ENCODE measurements at places on chromosomes 11 and 22.

- no peak for DNase-seq
Measured at GRCh38 chr22:45308391-45308956, 1.3 kb upstream of the FAM118A start.

DNA sequence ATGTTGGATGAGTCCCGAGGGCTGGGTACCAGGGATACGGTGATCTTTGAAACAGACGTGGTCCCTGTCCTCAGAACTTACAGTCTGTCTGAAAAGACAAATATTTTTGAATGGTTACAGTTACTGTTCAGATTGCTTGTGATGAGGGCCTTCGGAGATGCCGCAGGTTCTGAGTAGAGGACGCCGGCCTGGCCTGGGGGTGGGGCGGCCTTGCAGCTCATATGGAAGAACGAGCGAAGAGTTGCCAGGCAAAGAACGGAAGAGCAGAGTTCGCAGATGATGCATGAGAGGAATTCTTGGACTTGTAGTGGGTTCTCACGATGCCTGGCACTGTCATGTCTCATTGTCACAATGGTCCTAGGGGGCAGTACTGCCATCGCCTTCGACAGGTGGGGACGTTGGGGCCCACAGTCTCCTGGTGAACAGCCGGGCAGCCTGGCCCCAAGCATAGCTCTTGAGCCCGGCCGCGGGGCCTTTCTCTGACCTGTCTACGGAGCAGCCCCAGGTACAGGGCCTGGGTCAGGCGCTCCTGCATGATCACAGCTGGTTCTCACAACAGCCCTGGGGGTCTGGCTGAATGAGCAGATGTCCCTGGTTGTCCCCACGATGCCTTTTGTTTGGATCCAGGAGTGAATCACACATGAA, 60.9 kb upstream of the PARVG start:
- no peak for DNase-seq

GRCh38 chr11:121091492-121092152, 9.4 kb upstream of the TECTA start:
- peak; percentile 38 for DNase-seq

DNA sequence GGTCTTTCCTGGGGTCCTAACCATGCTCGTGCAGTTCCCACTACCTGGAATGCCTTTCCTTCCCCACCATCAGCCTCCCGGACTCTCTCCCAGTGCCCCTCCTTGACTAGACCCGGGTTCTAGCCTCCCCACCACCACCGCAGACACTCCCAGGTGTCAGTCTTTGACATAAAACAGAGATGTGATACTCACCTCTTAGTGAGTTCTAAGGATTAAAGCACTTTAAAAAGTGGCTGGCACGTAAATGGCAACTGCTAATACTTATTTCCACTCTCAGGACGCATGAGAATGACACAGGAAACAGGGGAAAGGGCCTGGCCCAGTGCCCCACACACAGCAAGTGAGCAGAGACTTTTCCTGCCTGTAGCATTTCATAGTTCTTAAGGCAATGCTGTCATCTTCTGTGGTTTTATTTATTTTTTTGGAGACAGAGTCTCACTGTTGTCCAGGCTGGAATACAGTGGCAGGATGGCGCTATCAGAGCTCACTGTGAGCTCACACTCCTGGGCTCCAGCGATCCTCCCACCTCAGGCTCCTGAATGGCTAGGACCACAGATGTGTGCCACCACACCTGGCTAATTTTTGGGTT, 1.9 kb upstream of the SLC25A45 start:
- no peak for DNase-seq

DNA sequence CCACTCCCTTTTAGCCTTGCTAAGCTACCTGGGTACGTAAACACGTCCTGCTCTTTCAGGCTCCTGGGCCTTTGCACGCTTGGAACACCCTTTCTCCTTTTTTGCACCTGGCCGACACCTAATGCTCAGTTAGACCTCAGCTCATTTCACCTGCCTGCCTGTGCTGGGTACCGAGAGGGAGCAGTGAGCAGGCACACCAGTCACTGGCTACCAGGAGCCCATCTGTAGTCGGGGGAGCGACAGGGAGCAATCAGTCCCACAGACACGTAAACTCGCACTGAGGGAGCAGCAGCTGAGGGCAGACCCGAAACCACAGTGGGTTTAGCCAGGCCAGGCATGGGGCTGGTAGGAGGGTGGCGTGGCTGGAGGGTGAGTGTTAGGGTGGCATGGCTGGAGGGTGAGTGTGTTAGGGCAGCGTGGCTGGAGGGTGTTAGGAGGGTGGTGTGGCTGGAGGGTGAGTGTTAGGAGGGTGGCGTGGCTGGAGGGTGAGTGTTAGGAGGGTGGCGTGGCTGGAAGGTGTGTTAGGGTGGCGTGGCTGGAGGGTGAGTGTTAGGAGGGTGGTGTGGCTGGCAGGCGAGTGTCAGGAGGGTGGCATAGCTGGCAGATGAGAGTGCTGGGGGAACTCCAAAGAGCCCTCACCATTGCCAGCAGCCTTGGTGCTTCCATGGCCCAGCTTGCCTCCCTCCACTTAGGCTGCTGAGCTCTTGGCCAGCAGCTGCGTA, 6.4 kb upstream of the GTSE1 start:
- DNase-seq, result no peak

DNA sequence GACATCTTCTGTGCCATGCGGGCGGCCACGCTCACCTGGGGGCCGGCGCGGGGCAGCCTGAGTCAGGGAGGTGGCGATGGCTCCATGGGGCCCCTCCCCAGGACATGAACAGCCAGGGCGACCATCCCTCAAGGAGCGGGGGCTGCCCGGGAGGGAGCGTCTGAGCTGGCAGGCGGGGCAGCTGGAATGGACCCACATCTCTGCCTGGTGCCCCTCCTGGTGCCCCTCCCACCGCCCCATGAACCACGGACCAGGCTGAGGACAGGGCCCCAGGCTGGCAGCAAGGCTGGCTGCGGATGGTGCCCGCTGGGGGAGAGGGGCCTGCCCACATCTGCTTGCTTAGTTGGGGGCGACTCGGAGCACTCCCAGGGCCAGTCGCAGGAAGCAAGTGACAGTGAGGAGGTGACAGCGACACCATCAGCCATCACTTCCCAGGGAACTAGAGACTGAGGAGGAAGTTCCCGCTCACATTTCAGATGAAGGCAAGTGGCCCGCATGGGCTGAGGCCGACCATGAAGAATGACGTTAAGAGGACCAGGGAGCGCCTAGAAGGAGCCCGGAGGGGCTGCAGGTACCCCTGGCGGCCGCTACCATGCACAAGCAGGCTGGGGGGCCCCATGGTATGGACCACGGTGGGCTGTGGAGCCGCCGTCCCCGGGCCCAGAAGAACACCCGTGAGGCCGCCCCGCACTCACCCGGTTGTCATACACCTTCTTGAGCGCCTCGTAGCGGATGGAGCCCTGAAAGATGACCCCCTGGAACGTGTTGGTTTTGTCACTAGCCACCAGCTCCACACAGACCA, 37.3 kb downstream of the KIAA0930 start:
- DNase-seq, result no peak

DNA sequence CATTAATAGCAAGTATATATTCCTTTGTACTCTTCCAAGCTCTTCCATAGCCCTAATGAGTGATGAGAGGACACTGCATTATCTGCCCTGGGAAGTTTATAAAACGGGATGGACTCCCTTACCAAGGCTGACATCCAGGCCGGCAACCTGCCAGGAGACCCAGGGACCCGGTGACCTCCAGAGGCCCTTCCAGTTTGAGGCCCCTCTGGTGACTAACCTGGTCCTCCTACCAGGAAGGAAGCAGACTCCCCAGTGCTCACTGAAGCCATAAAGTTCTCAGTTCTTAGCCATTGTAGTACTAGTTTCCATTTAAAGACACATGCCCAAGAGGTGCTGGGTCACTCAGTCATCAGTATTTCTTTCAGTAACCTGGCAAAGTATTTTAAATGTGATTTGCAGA, 345.4 kb downstream of the TENM4 start:
- DNase-seq, result no peak

GRCh38 chr11:78876676-78877075, 302.0 kb upstream of the NARS2 start:
- no peak for DNase-seq

DNA sequence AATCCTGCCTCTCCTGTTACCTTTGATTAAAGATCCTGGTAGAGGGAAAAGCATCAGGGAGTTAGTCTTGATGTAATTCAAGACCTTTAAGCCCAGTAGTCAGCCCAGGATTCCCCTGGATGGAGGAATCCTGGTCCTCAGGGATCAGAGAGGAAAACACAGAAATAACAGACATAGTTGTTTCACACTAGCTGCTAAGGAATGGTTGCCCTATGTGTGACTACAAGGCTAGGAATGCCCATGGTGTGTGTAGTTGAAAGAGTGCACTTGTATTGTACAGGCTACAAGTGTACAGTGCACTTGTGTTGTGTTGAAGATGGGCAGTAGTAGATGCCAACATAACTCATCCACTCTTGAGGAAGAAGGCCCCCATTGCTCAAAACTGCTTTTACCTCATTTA, 226.8 kb downstream of the AASDHPPT start:
- DNase-seq, result no peak

DNA sequence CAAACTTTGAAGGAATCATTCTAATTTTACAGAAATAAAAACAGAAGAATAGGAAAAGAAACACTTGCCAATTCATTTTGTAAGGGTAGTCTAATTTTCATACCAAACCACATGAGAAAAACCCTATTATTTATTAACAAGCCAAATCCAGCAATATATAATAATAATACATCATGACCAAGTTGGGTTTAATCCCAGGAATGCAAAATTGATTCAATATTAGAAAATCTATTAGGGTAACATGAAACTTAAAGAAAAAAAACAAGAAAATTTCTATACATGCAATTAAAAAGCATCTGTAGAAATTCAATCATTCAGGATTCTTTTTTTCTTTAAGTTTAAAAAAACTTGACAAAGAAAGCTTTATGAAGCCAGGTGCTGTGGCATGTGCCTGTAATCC, 16.8 kb downstream of the MAPK1 start:
- no peak for DNase-seq

DNA sequence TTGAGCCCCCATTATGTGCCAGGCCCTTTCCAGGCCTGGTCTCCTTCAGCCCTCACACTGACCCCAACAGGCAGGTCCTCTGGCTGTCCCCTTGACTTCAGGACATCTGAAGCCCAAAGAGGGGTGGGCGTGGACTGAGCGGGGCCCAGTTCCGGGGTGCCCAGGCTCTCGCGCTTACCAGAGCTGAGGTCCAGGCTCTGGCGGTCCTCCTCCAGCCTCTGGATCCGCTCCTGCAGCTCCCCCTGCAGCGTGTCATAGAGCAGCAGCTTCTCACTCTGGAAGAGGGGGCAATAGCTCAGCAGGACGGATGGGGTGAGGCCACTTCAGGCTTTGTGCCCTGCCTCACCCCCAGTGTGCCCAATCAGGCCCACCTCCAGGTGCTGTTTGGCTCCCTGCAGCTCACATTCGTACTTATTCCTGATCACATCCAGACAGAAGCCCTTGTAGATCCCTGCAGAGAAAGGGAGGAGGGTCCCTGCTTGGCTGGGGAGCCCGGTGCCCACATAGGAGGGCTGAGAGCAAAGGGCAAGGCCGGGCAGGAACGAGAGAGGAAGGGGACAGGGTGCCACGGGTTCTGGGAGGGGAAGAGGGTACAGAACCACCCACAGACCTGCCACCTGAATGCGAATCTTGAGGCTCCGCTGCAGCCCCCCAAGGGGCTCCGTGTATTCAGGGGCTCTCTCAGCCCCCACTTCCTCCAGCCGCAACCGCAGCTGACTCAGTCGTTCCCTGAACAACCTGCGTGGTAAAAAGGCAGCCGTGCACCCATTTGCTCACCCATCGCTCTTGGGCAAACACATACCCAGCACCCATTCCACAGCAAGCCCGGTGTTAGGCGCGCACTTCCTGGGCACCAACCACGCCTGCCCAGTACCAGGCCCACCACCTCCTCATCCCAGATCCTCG, 4.1 kb downstream of the BRMS1 start:
- no peak for DNase-seq

DNA sequence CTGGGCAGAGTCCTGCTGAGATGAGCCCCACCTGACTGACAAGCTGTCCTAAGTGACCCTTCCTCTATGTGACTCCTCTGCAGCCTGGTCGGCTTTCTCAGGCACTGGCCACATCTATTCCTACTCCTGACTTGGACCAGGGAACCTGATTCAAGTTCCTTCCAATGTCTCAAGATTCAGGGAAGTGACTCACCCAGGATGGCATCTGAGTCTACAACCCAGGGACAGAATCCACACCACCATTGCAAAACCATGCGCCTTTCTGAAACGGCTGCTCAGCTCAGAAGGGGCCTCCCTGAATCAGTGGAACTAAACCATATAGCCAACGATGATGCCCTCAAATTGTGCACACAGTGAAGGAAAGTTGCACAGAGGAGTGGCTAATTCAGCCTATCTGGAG, 63.9 kb upstream of the CSNK2A3 start:
- peak; percentile 49 for DNase-seq

DNA sequence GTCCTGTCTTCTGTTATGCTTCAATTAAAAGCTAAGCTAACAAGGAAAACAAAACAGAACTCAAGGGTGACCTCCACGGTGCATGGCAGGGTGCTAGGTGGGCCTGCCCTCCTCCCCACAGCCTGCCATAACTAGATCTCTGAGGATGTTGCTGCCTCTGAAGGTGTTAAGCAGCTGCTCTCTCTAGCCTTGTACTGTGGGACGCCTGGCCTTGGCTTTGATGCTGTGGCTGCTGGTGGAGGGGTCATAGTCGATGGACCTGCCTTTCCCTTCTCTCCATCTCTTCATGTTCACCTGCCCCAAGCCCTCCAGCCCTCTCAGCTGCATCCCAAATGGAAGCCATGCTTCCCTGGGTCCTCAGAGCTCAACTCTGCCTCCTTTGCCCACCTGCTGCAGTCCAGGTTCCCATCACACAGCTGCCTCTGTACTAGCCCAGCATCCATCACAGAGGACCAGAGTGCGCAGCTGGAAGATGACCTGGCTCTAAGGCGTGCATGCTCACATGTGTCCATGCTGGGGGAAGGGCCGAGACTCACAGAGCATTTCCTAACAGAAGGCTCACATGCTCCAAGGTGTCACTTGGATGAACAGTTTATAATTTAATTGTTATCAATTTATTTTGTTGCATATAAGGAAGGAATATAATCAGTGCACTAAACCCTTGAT, 180.3 kb upstream of the E2F8 start:
- DNase-seq, result no peak

GRCh38 chr11:43825217-43825816, 55.3 kb upstream of the ALKBH3 start:
- peak; percentile 49 for DNase-seq

DNA sequence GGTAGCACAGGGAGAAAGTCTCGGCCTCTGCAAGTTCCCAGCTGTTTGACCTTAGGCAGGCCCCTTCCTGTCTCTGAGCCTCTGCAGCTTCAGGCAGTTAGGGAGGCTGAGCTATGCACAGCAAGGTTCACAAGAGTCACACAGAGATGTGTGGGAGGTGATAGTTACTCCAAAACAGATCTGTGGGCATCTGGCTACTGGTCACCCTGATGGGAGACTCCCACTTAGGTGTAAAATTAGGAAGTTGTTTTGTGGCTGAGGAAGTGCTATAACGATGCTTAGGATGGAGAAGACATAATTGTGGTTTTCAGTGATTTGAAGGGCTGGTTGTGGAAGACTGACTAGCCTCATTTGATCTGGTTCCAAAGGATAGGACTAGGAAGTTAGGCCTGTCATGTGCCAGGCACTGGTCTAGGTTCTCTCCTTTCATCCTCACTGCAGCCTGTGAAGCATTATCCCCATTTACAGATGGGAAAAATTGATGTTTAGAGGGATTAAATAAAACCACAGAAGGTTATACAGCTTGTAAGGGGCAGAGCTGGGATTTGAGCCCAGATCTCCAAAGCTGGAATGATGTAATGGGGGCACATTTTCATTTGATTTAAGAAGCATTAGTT, 13.5 kb downstream of the ACO2 start:
- peak; percentile 32 for DNase-seq
